ENCODE measurements at places on chromosomes 12 and 14.
A peak's percentile ranks its signal among the peaks of the same experiment; 100 is the strongest.

GRCh38 chr14:58961045-58961731 lies 227.3 kb upstream of the DAAM1 start:
- no peak for DNase-seq

GRCh38 chr12:105764216-105764835 lies 374.4 kb downstream of the NUAK1 start:
- no peak for DNase-seq

- DNase-seq, result no peak
Measured at GRCh38 chr14:58865514-58866281, 227.9 kb downstream of the DACT1 start.

DNA sequence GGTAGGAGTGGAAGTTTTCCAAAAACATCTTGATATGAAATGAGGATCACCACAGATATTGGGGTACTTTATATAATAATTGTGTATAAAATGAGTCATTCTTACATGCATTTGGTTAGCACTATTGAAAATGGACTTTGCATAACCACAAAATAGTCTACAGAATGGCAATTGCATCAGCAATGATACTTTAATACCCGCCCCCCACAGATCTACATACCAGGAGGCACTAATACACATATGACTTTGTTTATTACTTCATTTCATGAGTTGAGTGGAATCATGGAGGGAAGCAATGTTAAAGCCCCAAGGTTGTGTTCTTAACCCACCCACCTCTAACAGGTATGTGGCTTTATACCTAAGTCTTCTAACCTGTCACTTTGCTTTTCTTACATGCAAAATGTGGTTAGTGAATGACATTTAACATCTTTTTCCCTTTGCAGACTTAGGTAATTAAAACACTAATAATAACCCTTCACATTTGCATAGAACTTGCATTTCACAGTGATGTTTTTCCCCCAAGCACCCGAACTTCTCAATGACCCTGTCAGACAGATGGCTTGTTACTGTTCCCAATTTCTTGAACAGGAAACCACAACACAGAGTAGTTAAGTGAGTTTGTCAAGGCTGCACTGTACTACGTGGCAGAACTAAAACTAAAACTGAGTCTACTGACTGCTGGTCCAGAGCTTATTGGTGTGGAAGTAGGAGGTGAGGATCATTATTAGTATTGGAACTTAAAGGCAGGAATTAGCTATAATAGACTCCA lies 101.9 kb downstream of the NPAS3 start:
- DNase-seq, result no peak

DNA sequence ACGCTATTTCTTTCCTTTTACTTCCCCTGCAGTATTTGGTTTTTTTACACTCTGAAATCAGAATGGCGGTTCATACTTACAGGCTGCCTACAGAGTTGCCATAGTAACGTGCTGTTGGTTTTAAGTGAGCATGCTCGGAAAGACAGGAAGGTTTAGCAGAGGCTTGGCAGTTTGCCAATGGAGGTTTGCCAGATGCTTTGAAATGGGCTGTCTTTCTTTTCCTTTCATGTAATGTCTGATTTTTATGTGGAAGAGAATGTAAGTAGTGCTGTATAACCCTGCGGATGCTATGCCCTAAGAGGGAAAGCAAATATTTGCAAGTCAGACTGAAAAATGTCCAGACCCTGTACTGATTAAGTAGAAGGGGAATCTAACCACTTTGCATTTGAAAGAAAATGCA lies 32.8 kb downstream of the ARID4A start:
- peak; percentile 19 for DNase-seq

GRCh38 chr14:101628471-101628966 lies 67.2 kb downstream of the DIO3 start:
- DNase-seq, result peak; percentile 80

- no peak for DNase-seq
Measured at GRCh38 chr12:1013618-1014489, 22.8 kb downstream of the ERC1 start.

DNA sequence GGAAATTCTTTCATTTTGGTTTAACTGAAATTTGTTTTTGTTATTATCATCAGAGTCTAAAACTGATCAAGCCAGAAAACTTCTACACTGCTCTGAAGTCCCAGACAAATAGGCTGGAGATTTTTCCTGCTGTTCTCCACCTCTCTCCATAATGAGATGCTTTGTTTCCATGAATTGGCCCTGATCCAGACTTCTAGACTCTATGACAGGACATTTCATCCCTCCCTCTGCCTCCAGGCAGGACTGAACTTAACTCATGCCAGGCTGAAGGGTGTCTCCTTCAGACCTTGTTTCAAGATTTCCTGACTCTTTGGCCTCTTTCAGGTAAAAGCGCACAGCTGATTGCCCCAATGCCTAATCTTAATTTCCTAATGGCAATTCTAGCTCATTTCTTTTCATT lies 69.1 kb upstream of the HOXC13 start:
- no peak for DNase-seq

DNA sequence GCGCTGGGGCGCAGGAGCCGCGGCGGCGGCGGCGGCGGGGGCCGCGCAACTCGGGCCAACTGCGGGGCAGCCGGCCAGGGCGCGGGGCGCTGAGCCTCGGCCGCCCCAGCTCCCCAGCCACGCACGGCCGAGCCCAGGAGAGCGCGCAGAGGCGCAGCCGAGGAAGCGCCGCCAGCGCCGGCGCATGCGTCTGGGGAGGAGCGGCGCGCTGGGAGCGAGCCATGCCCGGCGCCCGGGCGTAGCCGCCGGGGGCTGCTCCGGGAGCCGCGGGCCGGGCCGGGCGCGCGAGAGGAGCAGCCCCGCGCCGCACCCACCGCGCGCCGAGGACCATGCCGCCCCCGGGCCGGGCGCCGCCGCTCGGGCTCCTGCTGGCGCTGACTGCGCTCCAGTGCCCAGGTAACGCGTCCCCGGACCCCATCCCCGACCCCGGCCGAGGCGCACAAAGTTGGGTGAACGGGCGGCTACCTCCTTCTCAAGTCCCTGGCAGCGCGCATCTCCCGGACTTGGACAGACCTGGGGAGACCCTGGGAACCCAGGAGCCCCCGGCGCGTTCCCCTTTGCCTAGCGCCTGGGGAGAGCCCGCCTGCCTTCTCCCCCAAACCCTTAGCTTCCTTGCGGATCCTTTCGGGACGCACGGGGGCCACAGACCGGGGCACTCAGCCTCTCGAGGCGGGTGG lies 121.4 kb downstream of the AACS start:
- no peak for DNase-seq

DNA sequence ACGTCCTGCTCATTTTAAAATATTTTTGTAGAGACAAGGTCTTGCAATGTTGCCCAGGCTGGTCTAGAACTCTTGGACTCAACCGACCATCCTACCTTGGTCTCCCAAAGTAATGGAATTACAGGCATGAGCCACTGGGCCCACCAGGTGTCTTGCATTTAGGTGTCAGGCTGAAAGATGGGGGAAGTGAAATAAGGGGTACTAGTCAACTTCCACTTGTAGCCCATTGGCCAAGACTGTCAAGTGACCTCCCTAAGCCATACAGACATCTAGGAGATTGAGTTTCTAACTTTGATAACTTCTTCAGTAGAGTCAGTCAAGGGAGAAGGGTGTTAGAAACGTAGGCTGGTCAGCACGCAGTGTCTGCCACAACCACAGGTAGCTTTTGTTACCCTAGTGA lies 32.0 kb downstream of the ARF6 start:
- DNase-seq, result no peak

DNA sequence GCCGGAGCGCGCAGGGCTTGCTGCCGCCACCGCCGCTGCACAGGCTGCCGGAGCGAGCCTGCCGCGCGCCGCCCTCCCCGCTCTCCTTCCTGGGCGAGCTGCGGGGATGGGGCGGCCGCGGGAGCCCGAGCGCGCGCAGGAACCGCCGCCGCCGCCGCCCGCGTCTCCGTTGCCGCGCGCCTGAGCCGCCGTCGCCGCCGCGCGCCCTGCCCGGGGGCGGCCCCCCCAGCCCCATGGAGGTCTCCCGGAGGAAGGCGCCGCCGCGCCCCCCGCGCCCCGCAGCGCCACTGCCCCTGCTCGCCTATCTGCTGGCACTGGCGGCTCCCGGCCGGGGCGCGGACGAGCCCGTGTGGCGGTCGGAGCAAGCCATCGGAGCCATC lies 352 bp downstream of the PLXNC1 start:
- no peak for DNase-seq

DNA sequence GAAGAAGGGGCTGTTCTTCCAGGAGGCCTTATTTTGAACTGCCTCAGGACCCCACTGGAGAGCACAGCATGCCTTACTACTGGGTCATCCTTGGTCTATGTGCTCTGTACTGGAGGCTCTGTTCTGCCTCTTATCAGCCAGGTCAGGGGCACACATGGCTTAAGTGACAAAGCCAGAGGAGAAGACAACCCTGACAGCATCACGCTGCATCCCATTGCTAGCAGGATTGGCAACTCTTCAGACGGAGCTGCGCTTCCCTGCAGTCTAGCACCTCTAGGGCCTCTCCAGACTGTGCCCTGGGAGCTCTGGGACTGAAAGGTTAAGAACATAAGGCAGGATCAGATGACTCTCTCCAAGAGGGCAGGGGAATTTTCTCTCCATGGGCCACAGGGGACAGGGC lies 17.3 kb upstream of the TIGAR start:
- no peak for DNase-seq

DNA sequence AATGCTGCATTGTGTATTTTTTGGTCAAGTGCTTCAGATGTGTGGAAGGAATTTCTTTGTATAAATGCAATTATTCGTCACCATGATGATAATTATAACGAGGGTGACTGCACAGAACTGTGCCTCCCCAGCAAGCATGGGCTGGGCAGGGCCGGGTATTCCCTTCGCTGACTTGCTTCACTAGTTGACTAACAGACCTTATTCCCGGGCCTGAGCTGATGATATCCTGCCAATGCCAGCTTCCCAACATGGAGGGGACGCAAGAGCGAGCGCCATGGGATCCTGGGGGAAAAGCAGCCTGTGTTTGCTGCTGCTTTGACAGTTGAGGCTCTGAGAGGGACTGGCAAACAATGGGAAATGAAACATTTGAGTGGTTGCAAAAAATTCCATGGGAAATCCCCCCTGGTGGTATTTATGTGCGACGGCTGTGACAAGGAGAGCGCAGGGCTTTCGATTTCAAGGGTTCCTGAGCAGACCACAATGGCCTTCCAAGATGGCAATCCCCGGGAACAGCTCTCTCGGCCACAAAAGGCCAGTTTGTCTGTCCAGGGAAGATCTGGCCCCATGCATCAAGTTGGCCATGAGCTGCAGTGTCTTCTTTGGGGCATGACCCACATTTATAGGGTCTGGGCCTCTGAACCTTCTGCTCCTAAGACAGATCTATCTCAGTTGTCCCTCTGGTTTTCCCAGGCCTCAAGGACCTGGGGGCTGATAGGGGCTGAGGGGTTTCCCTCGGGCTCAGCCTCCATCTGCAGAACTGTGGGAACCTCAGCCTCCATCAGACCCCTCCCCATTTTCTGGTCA lies 21.9 kb upstream of the MAP1LC3B2 start:
- DNase-seq, result no peak

DNA sequence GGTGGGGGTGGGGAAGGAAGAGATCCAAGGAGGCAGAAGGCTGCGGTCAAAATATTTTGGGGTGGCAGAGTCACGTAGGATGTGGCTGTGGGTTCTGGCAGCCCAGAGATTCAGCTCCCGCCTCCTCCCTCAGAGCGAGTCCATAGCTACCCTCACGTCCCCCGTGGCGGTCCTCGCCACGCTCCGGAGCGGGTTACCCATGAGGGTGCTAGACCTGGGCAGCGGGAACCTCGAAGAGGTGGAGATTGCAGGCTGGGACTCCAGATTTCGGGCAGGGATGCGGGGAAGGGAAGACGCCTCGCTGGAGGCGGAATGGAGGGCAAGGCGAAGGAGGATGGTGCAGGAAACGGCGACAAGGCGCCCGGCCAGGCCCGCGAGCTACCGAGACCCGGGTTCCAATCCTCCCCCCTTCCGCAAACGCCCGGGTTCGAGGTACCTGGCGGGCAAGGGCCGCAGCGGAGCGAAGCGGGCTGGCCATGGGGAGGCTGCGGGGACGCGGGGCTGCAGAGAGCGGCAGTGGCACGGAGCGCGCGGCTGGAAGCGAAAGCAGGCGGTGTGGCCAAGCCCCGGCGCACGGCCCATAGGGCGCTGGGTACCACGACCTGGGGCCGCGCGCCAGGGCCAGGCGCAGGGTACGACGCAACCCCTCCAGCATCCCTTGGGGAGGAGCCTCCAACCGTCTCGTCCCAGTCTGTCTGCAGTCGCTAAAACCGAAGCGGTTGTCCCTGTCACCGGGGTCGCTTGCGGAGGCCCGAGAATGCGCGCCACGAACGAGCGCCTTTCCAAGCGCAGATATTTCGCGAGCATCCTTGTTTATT lies 46.2 kb downstream of the BCAT1 start:
- DNase-seq, result peak; percentile 38

- DNase-seq, result no peak
Measured at GRCh38 chr12:127150028-127150427, 1116.9 kb upstream of the TMEM132C start.

- DNase-seq, result no peak
Measured at GRCh38 chr12:11524446-11524845, 125.0 kb upstream of the ETV6 start.

GRCh38 chr14:96727491-96727890 lies 69.7 kb upstream of the VRK1 start:
- DNase-seq, result no peak

DNA sequence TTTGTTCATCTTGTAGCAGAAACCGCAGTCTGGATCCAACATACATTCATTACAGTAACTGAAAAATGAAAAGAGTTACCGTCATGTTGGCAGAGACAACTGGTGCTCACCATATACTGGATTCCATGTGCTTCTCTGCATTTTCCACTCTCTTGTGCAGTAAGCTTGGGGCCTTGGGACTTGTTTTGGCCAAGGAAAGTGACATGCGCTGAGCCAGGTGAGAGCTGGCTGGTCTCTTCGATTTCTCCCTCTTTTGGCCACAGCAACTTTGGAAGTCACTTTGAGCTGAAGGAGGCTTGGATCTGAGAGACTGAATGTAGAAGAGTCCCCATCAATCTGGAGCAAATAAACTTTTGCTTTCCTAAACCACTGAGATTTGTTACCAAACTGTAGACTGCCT lies 210.6 kb upstream of the ABCD2 start:
- DNase-seq, result no peak

GRCh38 chr12:70327541-70327940 lies 38.5 kb upstream of the KCNMB4 start:
- no peak for DNase-seq

DNA sequence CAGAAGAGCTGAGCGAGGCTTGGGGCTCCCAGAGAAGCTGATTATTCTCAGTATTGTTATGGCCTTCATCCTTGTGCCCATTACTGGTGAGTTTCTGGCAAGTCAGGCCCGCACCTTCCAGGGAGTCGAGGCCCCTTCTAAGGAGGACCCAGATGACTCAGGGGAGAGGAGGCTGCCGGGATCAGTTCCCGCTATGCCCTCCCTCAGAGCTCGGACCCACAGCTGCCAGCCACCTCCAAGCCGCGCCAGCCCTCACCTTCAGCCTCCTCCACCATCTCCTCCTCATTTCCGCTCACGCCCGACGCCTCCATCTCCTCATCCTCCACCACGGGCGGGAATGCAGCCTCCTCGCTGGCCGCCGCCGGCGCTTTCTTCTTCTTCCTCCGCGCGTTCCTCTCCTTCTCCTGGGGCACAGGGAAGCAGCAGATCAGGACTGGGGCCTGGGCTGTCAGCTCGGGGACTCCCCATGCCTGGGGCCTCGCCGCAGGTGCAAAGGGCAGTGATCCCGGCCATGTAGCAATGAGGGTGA lies 83.2 kb downstream of the RFLNA start:
- no peak for DNase-seq

Data from GM12892 (cell line).